ENCODE measurements at places on chromosomes 16 and 17. TPM values are rescaled to one million over a fixed set of nuclear protein-coding genes. Genes with fewer than 3 reads are reported as not detected.
A peak's percentile ranks its signal among the peaks of the same experiment; 100 is the strongest.

DNA sequence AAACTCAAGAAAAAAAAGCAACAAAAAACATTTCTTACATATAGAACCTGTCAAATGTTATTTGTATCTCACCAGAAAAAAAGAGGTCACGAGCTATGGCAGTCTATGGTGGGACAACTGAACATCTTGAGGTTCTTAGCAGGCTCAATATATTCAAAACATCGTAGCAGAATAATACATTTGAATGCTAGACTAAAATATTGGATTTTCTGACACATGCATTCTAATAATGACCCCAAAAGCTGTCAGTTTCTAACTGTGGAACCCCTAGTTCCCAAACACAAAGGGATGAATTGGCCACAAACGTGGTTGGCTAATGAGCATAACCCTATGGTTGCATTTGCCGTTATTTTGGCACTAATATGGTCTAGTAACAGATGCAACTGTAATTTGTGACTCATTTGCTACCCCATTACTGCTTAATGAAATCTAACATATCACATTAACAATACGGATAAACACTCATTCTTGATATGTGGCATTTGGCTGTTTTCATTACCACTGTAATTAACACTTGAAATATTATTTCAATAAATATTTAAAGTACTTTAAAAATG is 81.2 kb downstream of the TOX3 start:
- no peak for DNase-seq

GRCh38 chr17:80846932-80847331 is 144.7 kb upstream of the CHMP6 start:
- DNase-seq = peak; percentile 58

- no peak for DNase-seq
Measured at GRCh38 chr16:82182266-82183003, 12.4 kb upstream of the MPHOSPH6 start.

- DNase-seq = no peak
Measured at GRCh38 chr16:11506741-11507305, 79.9 kb downstream of the LITAF start.

DNA sequence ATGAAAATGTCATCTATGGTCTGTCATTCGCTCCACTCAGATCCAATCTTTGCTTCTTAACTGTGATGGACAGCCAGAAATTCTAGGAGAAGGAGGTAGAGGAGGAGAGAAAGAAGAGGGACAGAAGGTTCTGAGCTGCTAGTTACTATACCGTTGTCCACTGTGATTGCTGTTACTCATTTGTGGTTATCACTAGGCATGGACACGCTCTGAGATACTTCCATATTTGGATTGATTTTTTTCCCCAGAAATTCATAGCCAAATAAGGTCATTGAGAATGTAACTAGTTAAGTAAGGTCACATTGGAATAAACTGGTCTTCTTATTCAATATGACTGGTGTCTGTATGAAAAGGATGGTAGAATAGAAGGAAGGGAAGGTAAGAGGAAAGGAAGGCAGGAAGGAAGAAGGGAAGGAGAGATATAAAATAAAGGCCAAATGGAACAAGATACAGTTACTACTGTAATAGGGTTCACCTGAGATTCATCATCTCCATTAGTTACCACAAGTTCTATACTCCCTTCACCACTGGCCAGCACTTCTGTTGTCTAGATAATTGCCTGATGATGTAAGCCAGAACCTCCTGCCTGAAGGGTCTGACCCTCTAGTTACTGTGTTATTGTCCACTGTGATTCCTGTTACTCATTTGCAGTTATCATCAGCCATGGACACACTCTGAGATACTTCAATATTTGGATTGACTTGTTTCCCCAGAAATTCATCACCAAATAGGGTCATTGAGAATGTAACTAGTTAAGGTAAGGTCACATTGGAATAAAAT is 2.9 kb downstream of the KRTAP9-7 start:
- no peak for DNase-seq

DNA sequence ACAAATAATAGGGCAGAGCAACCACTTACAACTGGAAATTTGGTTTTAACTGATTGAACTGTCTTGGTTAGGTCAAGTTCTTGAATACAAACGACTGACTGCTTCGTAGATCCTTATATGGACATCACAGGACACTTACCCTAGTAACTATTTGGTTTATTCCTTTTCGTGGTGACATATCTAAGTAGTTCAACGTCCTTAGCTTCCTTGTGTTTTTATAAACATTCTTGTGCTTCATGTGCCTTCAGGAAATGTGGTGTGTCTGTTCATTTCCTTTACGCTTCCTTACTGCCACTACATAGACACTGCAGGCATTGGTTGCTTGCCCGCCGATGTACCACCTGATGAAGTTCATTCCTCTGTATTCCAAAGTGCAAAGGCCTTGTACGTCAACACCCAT is 59.3 kb downstream of the USP10 start:
- no peak for DNase-seq

- DNase-seq = no peak
Measured at GRCh38 chr16:13921328-13921727, 1.4 kb downstream of the ERCC4 start.

- no peak for DNase-seq
Measured at GRCh38 chr17:75111777-75112335, 2.1 kb downstream of the ARMC7 start.

DNA sequence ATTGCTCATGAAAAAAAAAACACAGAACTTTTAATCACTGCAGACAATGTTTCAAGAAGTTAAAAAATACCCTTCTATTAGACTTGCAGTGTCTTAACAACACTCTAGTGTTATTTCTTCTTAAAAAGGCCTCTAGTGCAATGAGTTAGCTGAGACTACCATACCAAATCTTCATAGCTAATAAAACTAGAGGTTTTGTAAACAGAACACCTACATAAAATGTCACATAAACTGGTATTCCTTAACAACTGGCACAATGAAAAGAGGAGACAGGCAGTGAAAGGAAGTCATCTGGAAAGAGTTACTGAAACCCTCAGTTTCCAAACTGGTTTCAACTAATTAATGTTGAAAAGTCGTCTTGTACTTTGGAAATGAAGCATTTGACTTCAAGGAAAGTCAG is 394.2 kb upstream of the PMFBP1 start:
- DNase-seq = no peak

DNA sequence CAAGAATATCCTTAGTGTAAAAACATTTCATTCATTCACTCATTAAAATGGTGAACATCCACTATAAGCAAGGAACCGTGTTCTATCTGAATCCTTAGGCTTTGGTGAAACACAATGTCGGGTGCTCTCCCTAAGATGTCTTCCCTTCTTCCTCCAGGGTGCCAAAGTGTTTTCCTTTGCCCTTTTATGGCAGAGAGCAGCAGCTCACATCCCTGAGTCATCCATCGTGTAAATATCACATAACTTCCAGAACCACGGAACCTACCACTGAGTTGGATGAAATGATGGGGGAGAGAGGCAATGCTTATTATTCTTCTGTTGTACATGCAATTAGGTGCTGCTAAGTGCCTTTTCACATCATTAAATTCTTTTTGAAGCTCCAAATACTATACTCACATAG is 50.2 kb downstream of the DNAH3 start:
- no peak for DNase-seq

TRPV3 gene
- 0.13 TPM for polyA plus RNA-seq

TCAP gene
- polyA plus RNA-seq = 3.2 TPM

ATP1B2 gene
- polyA plus RNA-seq = 0.56 TPM

RNF222 gene
- polyA plus RNA-seq = 0.05 TPM

HES7 gene
- 0.32 TPM for polyA plus RNA-seq

HSPB9 gene
- 0.16 TPM for polyA plus RNA-seq

DPEP2 gene
- polyA plus RNA-seq = 24.7 TPM

RHBDL3 gene
- 0.06 TPM for polyA plus RNA-seq
